ENCODE measurements at places on chromosomes 4 and X.
A peak's percentile ranks its signal among the peaks of the same experiment; 100 is the strongest.

DNA sequence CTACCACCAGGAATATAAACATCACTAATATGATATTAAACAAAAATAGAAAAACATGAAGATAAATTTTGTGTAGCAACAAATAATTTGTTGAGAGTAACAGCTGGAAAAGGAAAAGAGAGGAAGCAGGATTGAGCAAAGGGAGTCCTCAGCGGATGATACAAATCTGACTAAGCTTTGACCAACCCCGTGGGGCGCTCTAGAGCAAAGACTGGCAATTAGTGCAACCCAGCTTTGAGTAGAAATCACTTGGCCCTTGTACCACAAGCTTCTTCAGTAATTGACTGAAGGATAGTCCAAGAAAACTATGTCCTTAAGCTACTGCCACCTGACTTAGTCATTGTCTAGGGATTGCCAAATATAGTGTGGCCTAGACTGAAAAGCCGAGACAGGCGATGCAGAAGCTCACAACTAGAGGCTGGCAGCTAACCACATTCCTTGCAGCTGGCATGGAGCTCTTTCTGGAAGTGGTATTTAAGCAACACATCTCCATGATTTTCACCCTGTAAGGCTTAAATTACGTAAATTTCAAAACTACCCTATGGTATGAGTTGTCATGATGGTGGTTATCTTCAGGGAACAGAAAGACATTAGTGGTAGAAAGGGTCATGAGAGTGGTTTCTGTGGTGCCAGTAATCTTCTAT lies 396.0 kb downstream of the PDGFC start:
- DNase-seq: no peak

GRCh38 chr4:41400296-41400695 lies 137.7 kb upstream of the LIMCH1 start:
- DNase-seq: no peak

DNA sequence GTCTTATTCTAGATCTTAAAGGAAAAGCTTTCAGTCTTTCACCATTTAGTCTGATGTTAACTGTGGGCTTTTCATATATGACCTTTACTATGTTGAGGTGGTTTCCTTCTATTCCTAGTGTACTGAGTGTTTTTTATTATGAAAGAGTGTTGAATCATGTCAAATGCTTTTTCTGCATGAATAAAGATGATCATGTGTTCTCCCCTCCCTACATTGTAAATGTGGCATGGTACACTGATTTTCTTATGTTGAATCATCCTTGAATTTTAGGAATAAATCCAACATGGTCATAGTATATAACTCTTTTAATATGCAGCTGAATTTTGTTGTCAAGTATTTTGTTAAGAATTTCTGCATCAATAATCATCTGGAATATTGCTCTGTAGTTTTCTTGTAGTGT lies 4.3 kb downstream of the CLGN start:
- no peak for DNase-seq

- no peak for DNase-seq
Measured at GRCh38 chrX:99750721-99751120, 659.4 kb downstream of the PCDH19 start.

- no peak for DNase-seq
Measured at GRCh38 chr4:14018191-14018853, 390.8 kb upstream of the BOD1L1 start.

DNA sequence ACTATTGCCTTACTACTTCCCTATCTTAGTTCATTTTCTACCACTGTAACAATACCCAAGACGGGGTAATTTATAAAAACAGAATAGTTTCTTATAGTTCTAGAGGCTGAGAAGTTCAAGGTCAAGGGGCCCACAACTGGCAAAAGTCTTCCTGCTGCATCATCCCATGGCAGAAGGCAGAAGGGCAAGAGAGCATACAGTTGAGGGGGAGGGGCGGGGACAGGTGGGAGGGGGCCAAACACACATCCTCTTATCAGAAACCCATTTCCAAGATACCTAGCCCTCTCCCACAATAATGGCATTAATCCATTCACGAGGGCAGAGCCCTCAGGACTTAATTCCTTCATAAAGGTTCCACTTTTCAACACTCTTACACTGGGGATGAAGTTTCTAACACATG lies 690.2 kb downstream of the ADGRL3 start:
- no peak for DNase-seq

- DNase-seq: no peak
Measured at GRCh38 chr4:38780833-38781484, 1.8 kb downstream of the TLR10 start.

DNA sequence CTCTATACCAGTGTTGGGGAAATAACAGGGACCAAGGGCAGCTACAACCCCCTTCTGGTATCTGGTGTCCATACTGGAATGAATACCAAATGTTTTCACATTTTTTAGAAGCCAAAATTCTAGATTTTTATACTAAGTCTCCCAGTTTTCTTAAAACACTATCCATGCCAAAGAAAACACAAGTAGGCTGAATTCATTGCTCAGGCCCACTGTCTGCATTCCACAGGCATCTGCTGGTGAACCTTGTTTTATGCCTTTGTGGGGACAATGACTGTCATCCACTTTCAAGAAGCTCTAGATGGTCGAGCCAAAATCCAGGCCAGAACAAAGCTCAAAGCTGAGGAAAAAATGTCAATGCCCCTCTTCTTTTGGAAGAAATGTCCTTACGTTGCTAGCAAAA lies 213.4 kb upstream of the RASGEF1B start:
- no peak for DNase-seq

DNA sequence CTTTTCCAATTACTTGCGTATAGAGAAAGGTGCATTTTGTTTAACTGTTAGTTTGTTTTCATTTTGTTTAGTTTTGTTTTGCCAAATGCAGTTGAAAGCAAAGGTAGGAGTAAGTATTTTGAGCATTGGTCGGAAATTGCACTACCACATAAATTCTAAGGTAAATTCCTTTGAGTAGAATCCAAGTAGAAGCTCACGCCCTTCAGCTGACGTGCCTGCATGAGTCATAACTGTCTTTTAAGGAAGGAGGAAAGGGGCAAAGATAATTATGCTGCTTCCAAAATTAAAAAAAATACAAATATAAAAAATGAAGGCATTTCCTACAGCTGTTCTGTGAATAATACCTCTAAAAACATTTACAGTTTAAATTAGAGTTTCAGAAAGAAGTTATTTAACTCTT lies 110.2 kb upstream of the MYOZ2 start:
- no peak for DNase-seq

GRCh38 chrX:93259029-93259428 lies 414.3 kb downstream of the NAP1L3 start:
- no peak for DNase-seq

DNA sequence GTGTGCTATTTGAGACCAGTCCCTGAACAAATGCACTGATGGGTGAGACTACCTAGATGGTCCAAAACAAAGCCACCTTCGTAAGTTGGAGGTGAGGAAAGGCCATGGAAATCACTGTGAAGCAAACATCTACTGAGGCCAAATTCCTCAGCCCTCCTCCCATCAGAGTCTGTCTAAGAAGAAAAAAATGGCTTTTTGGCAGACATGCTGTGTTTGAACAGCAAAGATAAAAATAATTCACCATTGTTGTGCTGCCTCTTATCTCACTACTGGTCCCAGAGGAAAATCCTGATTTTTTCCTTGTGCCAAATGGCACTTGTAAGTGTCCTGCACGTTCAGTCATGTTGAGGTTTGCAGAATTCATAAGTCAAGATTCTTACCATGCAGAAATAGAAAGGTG lies 7.9 kb downstream of the MAGEB18 start:
- no peak for DNase-seq

DNA sequence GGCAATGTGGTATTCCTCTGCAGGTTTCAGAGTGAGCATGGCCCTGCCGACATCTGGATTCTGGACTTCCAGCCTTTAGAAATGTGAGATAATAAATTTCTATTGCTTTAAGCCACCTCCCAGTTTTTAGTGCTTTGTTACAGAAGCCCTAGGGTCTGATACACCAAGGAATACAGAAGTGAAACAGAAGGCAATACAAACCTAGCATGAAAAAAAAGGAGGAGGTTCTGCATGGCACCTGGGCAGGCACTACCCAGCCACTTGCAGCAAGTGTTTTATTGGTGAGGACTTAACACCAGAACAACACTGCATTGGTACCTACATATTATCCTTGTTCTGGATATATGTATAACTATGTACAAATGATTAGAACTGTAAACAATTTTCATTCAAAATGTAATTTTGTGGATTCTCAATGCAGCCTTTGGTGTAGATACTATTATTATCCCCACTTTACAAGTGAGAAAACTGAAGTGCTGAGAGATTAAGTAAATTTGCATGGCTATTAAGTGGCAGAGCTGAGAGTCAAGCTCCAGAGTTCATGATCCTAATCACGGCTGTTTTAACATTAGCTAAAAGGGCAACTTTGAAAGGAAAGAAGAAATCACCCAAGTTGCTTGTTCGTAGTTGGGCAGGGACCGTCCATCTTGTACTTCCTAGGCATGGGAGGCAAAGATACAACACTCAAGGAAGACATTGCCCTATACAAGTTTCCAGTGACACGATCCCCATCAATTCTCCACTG lies 71.8 kb downstream of the IL21 start:
- no peak for DNase-seq

- DNase-seq: no peak
Measured at GRCh38 chr4:68797048-68797447, 18.7 kb upstream of the UGT2B10 start.

GRCh38 chr4:184385705-184386141 lies 88.6 kb downstream of the IRF2 start:
- no peak for DNase-seq

DNA sequence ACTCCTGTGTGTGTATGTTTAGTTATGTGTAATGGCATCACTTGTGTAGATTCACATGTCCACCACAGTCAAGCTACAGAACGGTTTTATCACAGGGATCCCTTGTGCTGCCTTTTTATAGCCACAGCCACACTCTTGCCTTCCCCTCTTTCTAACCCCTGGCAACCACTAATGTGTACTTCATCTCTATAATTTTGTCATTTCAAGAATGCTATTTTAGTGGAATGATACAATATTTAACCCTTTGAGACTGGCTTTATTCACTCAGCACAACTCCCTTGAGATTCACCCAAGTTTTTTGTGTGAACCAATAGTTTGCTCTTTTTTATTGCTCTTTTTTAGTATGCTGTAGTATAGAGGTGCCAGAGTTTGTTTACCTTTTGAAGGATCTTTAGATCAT lies 112.1 kb downstream of the CDKL5 start:
- DNase-seq: no peak

DNA sequence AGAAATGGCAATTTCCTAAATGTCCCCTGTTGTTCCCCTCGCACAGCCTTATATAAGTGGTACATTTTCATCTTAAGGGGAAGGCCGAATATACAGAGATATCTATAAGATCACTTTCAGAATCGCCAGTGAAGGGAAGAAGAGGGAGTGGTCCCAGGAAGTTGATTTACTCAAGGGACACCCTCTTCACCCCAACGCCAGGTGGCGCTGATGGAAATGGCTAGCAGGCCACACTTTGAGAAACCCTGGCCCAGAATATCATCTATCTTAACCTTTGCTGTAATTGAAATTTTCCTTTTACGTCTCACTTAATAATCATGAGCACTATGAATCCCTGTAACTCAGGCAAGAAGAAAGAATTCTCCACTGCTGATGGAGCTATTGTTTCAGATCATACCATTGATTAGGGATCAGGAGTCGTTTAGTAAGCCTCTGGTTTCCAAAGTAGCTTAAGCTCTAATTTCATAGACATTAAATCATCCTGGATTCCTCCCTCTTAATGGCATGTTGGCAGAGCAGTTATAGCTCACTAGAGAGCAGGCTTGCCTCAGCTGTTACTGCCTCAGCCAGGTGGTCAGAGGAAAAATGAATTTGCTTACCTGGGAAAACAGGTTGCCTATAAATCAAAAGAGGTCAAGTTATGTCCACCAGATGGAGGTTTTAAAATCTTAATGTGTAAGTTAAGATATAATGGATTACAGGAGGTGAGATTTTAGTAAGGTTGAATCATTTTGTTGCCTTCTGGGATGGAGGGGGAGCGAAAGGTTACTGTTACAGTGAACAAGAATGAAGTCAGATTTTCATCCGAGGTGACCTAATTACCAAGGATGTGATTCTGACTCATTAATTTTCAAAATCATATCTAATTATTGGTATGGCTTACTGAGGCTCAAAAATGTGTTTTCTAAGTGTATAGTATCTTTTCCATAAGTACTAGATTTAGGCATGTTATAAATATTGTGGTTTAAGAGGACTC lies 941.2 kb upstream of the TENM3 start:
- no peak for DNase-seq

DNA sequence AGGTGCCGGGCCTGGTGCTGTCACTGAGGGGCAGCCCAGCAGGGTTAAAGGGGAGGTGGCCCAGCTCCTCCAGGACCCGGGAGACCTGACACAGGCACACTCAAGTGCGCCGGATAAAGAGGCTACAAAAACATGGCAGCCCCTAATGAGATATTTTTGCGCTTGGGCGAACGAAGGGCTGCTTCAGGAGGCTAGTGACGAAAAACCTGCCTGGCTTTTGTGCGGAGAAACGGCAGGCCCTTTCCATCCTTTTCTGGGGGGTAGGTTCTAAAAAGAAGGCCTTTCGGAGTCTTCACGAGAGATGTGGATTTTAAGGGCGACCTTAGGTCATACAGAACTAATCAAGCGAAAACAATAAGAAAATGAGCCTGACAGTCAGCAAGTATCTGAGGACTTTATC lies 35.5 kb downstream of the HELT start:
- DNase-seq: no peak

DNA sequence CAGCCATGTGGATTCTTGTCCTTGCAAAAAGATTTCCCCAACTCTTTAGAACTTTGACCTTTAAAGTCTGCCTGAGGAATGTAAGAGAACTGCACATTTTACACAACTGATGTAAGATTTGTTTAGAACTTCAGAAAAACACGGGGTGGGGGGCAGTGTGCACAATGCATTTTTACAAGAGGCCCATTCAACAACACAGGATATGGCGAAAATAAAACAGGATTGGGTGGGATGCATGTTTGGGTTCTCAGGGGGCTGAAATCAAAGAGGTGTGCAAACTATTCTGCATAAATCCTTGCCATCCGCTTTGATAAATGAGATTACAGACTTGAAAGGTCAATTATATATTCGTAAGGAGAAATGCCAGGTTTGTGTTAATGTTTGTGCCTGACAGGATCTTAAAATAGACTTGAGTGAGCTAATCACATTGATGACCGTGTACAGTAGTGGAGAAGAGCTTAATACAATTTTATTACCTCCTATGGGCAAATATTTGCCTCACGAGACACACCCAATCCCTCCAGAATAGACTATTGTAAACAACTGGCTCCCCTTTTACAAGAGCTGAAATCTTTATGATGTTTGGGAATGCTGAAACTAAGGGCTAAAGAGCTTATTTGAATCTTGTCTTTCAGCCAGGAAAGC lies 184.1 kb upstream of the LEF1 start:
- DNase-seq: no peak

GRCh38 chr4:1309261-1310010 lies 19.7 kb downstream of the MAEA start:
- DNase-seq: peak; percentile 55

All from stimulated activated CD4-positive, alpha-beta T cell treated with anti-CD3 and anti-CD28 coated beads, Interleukin-4, amount 100 ng/mL, for 1 hour (primary cell).